ENCODE measurements at places on chromosomes 7 and 10.

DNA sequence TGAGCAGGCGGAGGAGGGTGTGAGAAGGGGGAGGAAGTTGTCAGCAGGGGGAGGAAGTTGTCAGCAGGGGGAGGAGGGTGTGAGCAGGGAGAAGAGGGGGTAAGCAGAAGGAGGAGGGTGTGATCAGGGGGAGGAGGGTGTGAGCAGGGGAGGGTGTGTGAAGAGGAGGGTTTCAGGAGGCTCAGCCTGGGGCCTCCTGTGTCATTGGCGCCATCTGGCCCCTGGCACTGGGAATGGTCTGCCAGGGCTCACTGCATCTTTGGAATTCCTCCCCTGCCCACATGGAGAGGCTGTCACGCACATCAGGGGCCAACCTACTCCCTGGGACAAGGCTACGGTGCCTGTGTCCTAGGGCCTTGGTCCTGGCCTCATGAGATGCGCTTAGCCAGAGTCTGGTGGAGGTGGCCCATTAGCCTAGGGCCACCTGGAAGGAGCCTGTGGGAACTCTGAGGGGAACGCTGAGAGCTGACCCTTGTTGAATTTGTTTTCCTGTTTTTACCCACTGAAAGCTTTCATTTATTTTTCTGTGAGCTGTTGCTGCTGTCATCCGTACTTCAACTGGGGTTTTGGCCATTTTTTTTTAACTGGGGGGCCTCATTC is 18.0 kb downstream of the CAMK2B start:
- no peak for DNase-seq

DNA sequence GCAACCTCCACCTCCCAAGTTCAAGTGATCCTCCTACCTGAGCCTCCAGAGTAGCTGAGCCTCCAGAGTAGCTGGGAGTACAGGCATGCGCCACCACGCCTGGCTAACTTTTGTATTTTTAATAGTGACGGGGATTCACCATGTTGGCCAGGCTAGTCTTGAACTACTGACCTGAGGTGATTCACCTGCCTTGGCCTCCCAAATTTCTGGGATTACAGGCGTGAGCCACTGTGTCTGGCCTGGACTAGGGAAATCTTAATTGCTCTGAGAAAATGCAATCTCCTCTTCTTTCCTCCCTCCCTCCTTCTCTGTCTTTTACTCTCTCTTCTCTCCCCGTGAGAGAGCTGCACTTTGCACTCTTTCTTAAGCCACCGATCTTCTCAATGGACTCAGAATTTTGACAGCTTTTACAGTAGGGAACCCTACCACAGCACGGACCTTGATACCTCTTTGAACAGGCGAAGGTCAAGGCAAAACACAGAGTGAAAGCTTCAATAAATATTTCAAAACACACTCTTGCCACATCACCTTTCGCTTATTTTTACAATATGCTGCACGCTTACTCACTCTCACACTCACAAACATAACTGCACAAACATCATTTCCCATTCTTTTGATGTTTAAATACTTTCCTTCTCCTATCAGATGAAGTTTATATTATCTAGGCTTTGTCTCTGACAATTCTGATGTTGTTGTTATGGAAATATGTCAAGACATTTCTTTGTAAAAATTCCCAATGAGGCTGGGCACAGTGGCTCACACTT is 173.4 kb upstream of the NRP1 start:
- DNase-seq = no peak

DNA sequence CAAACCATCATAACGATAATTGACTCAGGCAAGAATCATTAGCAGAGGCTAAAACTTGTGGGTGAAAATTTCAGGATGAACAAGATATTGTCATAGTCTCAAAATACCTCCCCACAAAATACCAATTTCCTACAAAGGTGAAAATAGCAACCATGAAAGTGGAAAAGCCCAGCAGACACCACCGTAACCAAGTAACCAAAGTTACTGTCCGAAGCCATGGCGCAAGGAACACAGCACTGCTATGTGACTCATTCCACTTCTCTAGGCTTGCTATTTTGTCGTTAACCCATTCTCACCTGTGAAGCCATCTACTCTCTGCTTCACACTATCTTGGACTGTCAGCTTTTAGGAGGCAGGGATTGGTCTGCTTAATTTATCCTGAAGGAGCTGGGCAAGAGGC is 113.8 kb upstream of the CACUL1 start:
- no peak for DNase-seq

GRCh38 chr7:23907012-23907411 is 197.0 kb downstream of the STK31 start:
- no peak for DNase-seq

DNA sequence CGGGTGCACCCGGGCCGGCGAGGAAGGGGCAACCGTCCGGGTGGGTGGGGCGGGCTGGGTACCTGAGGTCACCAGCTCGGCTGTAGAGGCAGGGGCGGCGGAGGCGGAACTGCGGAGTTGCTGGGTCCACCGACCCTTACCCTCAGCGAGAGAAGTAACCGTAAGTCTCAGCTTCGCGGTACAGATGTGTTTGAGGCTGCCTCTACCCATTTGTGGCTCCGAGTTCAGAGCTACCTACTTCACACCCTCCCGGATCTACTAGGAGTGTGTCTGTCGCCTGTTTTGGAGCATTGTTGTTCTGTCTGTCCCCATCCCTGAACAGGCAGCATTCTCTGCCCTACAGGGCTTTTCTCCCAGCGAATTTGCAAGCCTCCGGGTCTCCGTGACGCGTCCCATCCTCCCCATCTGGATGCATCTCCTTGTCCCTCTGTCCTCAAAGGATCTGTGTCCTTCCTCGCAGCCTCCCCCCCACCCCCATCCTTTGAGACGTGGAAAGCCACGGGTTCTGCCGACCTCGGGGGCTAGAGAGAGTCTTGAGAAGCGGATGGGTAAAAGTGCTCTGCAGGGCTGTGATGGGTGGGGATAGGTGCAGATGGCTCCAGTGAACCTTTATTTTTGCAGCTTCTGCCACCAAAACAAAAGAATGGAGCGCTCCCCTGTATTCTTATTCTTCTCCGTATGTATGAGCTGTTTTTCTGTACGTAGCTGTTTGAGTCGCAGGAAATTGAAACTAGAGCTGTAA is 757 bp downstream of the ANKIB1 start:
- DNase-seq = no peak

DNA sequence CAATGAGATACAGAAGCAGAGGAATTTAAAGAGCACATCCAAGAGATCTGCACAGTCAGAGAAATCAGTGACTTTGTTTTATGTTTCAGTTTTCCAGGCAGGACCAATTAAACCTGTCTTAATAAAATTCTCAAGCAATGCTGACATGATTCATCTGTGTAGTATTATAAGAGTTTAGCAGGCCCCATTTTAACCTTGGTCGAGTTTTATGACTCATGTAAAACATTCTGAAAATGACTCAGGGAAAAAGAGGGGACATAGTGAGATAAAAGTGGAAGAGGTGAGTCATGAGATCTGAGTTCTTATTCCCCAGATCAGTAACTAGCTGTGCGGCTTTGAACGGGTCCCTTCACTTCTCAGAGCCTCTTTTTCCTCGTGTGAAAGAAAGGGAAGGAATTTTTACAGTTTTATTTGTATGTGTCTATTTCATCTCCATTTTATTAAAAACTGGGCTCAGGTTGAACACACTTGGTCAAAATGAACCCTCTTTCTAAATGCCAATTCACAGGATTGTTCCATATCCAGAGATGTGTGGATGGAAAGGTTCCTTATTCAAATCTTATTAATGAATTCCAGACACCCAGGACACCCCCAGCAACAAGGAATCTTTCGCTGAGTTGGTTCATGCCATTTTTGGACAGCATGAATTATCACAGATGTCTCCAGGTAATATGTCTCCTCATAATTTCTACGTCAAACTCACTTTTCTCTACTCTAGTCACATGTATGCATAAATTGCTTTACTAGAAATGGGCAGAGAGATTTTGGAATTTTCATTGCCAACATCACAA is 143.2 kb downstream of the JAZF1 start:
- DNase-seq = peak; percentile 55

- DNase-seq = peak; percentile 61
Observed at GRCh38 chr7:93036807-93037206, 81.0 kb downstream of the SAMD9 start.

DNA sequence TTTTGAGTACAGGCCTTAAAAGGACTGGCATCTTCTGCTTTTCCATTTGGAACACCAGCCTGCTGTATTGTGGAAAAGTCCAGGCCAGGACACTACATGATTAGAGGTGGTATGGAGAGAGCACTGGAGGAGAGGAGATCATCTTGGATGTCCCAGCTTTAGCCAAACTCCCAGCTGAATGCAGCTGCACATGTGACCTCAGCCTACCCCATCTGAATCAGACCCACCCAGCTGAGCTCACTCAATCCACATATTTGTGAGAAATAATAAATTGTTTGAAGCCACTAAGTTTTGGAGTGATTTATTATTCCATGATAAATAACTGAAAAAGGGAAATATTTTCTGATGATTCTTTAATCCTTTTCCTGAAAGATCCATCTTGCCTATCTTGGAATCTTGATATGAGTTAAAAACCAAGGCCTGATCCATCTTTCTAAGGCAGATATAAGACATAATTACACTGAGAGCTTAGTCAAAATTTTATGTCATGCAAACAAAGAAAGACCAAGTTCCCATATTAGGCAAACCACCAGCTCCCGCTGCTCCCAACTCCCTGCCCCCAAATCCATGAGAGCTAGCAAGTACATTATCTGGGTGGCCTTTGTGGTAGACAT is 55.1 kb upstream of the TRIL start:
- no peak for DNase-seq

GRCh38 chr7:34022626-34023025 is 117.3 kb downstream of the BMPER start:
- DNase-seq = no peak

DNA sequence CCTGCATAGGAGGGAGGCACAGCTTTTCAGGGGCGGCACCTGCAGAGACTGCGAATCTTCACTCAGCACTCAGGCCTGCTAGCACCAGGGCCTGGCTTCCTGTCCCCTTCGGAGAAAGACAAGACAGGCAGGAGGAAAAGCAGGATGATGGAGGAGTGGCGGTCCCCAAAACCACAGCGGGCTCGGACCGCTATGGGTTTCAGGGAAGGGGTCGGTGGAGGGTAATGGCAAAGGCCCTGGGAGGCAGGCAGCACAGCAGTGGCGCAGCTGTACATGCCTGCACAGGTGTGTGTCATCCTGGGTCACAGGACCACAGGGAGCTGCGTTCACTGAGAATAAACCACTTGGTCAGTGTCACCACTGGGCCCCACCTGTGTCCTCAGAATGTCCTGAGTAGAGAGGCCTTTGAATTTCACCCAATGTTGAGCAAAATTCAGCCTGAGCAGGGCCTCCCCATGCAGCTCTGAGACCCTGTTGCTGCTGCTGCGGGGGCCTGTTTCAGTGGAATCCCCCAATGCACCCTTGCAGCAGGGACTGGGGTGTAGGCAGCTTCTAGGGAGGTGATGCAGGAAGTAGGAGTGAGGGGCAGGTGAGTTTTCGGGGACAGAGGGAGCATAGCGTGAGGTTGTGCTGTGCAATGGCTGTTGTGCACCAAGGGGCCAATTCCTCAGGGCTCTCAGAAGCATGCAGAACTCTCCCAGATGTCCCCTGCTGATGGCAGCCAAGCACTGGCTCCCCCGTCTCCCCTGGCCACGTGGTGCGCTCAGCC is 90.6 kb upstream of the PPP2R2D start:
- DNase-seq = no peak

DNA sequence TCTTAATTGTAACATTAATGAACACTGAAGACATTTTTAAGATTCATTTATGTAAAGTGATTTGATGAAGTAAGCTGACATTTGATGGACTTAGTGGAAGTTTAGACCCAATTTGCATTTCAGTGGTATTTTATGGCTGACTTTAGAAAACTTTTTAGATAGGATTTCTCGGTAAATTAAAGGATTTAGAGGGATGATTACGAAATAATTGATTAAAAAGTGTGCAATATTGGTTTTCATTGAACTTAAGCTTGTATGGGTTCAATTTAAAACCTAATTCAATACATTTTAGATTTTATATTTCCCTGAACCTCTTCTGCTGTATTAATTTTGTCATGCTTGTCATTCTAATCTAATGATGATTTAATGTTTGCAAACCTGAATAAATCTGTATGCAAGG is 135.1 kb downstream of the SDK1 start:
- no peak for DNase-seq

DNA sequence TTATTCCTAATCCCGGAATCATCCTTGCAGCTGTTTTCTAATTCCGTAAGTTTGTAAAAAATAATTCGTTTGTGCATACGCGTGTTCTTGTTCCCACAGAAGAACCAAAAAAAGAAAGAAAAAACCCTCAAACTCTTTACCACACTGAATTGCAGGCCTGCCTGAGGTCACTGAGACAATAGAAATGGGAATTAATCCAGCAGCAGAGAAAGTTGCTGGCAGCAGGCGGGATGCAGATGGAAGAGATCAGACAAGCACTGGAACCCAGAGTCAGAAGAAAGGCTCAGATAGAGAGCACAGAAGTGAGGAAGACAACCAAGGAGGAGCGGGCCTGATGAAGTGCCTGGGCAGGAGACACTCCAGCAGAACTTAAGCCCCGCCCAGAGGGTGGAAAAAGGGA is 141.5 kb upstream of the VWC2 start:
- DNase-seq = no peak

GRCh38 chr10:71964743-71965515 is 734 bp downstream of the CHST3 start:
- no peak for DNase-seq

DNA sequence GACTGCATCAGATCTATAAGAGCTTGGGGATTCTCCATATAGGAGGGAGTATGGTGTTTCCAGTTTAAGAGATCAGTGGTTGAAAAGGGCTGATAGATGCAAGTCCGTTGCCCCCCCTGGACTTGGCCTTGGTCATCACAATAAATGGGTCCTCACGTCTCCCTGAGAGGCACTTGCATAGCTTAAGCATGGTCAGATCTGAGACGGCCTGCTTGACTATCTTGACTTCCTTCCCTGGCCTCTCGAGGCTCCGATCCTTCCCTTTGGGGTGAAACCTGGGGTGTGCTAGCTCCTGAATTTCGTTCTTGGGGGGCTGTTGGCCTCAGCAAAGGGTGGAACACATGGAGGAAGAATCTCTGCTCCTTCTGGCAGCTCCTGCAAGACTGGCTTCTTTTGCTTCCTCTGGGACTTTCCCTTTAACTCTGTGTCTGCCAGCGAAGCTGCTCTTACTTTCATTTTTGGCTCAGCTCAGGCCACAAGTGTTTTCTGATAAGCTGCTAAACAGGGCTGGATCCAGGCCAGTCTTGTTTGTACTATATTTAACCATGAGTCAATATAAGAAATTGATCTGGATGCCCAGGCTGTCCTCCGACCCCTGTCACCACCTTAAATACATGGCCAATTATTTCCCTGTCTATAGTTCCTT is 11.2 kb upstream of the ZNF485 start:
- peak; percentile 84 for DNase-seq
